ENCODE measurements at places on chromosomes 2 and 18.

DNA sequence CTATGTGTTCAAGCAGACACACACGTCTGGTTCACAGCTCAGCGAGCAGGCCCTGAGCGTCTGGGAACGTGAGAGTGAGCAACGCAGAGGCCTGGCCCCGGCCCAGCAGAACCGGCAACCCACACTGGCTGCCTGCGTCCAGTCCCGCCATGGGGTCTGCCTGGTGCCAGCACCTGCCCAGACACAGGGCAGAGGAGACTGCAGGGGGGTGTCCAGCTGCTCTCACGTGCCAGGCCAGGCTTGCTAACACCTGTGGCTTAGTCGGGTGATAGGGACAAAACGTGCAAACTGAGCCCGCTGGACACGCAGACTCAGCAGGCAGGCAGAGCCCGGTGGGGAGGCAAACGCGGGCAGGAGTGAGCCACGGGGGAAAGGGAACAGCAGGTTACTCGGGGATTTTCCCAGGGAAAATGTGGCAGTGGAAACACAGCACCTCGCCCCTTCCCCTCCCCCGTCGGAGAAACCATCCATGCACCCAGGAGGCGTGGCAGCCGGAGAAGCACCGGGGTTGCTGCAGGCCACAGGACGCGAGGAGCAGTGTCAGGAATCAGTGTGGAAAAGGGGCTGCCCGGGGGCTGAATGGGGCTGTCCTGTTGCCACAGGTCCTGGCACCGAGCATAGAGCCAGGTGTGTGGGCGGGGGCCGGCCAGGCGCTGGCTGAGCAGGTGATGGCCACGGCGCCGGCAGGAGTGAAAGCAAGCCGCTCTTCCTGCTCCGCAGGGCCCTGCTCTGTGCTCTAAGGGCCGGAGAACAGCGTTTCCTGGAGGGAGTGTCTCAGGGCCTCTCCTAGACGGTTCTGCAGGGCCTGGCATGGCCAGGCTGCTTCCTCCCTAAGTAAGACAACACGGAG, 154.7 kb downstream of the HDAC4 start:
- DNase-seq: peak; percentile 46

GRCh38 chr18:21448299-21448698, 152.2 kb downstream of the ESCO1 start:
- DNase-seq: no peak

DNA sequence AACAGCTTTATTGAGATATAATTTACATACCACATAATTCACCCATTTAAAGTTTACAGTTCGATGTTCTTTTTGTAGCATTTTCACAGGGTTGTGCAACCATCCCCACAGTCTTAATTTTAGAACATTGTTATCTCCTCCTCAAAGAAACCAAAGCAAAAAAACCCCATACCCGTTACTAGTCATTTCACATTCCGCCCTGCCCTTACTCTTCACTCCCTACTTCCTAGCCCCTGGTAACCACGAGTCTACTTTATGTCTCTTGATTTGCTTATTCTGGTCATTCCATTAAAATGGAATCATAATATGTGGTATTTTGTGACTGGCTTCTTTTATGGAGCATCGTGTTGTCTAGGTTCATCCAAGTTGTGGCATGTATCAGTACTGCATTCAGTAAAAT, 137.7 kb downstream of the TANC1 start:
- DNase-seq: no peak

DNA sequence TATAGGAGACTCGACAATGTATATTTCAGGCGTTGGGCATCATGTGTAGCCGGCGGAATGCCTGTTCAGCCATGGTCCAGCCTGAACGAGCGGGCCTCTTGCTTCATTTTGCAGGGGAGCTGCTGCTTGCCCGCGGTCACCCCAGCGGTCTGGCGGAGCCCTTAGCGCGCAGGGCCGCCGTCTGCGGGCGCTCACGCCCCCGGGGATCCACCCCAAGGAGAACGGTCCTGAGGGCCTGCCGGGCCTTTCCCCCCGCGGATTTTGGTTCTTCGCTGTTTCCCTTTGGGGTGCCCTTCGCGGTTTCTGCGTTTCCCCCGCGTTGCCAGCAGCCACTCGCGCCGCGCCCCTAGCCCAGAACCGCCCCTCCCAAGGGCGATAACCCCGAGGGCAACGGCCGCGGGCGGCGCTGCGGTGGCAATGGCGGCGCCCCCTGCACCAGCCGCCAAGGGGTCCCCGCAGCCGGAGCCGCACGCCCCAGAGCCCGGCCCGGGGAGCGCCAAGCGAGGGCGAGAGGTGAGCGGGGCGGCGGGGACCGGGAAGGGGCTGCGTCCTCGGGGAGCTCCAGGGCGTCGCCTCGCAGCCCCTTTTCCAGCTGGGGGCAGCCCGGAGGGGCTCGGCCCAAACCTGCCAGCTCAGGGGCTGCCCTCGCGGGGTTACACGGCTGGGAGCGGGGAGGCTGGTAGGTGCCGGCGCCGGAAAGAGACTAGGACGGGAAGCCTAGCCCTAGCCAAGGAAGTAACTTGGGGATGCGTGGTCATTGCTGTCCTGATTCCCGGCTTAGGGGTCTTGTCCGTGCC, at the start of gene MFSD2B:
TSS of gene MFSD2B (plus strand) at position 406 of the 797 bp plus-strand sequence. CDS start at position 418, 12 bp downstream.
- DNase-seq: no peak

- DNase-seq: no peak
These were observed 396.5 kb downstream of the CCDC85A start for GRCh38 chr2:56580242-56580641.

- no peak for DNase-seq
These were observed 776.0 kb downstream of the DCC start for GRCh38 chr18:53115876-53116585.

DNA sequence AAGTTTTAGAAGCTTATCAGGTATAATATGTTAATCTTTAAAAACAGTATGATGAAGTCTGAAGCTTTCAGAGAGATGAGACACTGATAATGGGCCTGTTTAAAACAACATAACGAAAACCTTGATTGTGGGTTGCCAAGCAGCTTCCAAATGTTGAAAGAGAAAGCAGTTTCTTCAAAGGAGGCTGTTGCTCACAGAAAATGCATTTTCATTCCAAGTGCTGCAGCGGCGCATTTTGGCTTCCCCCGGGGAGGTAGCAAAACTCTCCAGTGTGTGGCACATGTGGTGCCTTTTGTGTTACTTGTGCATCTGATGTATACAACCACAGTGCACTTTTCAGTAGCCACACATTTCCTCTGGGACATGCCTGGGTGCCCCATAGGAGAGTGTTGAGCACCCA, 66.1 kb downstream of the TMEFF2 start:
- no peak for DNase-seq

DNA sequence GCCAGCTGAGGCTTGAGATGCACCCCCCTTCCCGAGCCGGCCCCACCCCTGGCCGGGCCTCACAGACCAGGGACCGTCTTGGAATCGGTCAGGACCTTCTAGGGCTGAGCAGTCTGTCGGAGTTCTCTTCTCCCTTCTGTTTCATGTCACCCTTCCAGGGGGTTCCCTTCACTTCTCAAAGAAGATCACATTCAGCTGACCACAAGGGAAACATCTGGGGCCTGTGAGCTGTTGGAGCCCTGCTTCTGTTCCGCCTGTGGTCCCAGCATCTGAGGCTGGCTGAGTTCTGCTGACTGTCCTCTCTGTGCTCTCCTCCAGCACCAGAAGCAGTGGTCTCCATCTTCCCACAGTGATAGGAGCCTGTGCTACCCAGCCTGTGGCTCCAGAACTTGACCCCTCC, 106.5 kb downstream of the SEPTIN10 start:
- no peak for DNase-seq

DNA sequence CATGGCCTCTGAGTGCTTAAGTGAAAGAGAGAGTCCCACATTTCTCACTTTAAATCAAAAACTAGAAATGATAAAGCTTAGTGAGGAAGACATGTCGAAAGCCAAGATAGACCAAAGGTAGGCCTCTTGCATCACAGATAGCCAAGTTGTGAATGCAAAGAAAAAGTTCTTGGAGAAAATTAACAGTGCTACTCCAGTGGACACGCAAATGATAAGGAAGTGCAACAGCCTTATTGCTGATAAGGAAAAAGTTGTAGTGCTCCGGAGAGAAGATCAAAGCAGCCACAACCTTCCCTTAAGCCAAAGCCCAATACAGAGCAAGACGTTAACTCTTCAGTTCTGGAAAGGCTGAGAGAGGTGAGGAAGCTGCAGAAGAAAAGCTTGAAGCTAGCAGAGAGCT, 32.1 kb downstream of the PSMD1 start:
- DNase-seq: no peak
